ENCODE measurements at places on chromosomes 11 and 22.

DNA sequence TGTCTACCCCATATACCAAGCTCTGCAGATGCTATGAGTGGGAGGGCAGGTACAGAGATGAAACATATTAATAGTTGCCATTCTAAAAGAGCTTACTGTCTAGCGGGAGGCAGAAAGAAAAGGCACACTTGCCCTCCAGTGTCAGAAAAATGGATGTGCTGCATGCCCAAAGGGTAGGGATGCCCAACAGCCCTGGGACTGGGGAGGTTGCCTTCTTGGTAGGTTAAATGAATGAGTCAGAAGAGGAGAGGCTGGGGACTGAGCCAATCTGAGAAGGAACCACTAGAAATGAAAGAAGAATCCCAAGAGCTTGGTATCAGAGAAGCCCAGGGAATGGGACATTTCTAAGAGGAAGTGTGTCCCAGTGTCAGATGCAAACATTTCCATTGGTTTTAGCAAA lies 1.2 kb downstream of the BIRC3 start:
- peak; percentile 35 for DNase-seq

GRCh38 chr11:7376386-7376785 lies 108.9 kb upstream of the OLFML1 start:
- DNase-seq: no peak

GRCh38 chr11:34587282-34587677 lies 33.6 kb upstream of the EHF start:
- DNase-seq: no peak

DNA sequence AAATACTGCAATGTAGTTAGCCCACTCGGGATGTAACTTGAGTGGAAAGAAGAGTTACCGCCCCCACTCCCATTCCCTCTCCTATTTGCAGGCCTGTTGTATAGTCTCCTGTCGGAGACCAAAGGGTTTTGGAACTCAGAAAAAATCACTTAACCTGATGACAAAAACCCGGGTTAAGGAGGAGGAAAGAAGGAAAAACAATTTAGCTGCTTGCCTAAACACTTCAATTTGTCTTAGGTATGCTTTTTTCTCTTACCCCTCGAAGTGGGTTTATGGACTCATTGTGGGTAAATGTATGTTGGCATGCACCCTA lies 2.2 kb downstream of the YAP1 start:
- no peak for DNase-seq

- DNase-seq: no peak
Measured at GRCh38 chr22:33472462-33473344, 414.5 kb upstream of the SYN3 start.

DNA sequence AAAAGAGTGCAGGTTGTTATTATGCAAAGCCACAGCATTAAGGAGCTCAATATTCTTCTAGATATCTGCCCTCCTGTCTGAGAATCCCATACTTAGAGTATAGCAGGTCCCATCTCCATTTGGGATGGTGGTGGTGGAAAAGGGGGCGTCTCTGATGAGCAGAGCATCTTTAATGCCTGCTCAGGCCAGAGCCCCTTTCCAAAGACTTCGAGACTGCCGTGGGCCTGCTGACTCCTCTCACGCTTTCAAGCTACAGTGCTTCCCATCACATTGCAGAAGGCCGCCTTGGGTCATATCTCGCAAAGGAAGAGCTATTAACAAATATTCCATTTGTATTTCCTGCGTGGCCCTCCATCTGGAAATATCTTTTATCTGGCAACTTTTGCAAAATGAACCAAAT lies 10.9 kb downstream of the LMO2 start:
- DNase-seq: no peak

- no peak for DNase-seq
Measured at GRCh38 chr11:115990004-115990447, 485.8 kb upstream of the CADM1 start.

- DNase-seq: no peak
Measured at GRCh38 chr22:49328118-49328475, 499.6 kb downstream of the BRD1 start.

Data from T-helper 2 cell (primary cell).